ENCODE measurements at places on chromosomes 7 and 10.

GRCh38 chr10:131088619-131089018 lies 222.9 kb downstream of the TCERG1L start:
- no peak for DNase-seq

DNA sequence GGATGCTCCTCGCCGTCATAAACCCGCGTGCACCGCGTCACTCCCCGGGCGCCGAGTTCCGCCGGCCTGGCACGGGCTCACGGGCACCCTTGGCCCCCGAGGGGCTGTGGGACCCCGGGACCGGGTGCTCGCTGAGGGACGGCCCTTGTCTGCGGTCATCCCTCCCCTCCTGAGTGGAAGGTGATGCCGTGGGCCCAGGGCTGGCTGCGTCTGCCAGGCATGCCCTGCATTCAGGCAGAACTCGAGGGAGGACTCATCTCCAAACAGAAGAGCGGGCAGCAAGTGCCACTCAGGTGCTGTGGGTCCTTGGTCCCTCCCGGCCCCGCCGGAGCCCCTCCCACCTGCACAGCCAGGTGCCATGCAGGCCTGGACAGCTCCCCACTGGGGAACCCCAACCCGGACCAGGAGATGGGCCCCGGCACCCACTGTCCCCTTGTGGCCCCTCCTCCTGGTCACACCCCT lies 61.3 kb downstream of the UNCX start:
- DNase-seq, result no peak

DNA sequence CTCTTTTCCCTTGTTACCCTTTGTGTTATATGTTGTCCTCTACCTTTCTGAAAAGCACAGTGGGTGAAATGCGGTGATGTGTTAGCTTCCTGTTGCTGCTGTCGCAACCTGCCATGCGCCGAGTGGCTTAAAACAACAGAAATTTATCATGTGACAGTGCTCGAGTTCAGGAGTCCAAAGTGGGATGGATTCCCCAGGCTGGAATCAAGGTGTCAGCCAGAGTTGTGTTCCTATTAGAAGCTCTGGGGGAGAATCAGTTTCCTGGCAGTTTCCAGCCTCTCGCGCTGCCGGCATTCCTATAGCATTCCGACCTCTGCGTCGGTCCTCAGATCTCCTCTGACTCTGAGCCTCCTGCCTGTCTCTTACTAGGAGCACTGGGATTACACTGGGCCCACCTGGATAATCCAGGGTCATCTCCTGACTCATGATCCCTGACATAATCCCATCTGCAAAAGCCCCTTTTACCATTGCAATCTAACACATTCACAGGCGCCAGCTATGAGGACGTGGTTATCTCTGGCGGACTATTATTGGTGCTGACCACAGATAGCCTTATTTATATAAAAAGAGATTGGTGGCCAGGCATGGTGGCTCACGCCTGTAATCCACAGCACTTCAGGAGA lies 207.5 kb downstream of the CUX1 start:
- DNase-seq, result no peak

DNA sequence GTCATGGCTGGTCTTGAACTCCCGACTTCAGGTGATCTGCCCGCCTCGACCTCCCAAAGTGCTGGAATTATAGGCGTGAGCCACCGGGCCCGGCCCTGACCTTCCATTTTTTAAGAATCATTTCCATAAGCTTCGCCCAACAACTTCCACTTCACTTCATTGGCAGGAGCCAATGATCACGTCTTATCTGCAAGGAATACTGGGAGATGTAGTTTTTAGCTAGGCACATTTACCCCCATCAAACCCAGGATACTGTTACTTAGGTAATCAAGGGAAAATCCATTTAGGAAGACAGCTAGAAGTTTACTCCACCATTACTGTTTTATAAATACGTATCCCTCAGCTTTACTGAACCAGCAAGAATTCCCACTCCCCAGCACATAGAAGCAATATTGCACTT lies 3.4 kb upstream of the CDK13 start:
- DNase-seq, result no peak

DNA sequence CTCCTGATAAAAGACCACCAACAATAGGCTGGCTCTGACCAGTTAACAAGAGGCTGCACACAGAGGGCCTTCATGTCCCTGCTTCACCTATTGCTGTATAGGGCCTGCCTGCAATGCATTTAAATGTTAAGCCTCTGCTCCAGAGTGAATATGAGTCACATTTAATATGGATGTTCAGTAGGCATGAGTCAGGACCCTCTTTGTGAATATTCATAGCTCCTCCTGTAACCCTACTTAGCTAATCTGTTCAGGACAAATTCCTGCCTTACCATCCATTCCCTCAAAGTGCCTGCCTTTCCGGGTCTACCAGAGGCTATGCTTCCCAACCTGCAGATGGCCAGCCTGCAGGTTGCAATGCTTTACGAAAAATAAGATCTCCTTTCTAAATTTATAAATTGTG lies 32.5 kb downstream of the ARHGAP22 start:
- no peak for DNase-seq

- no peak for DNase-seq
These were observed 750.1 kb downstream of the MAGI2 start for GRCh38 chr7:78703391-78703790.

- DNase-seq, result no peak
These were observed 291.7 kb downstream of the ARL4A start for GRCh38 chr7:12979181-12979580.

DNA sequence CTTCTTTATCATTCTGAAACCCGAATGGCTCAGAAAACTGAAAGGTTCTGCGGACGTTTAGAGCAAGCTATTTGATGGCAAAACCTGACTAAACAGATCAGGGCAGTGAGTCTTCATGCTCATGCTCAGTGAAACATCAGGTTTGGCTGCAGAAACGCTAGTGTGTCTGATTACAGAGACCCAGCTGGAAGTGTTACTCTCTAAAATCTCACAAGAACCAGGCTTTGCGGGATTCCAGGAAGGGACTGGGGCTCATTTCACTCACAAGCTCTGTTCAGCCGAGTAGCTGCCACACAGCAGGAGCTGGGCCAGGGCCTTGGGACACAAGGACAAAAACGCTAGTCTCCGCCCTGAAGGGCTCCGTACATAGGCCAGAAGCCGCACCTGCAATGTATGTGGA lies 2.9 kb downstream of the PITRM1 start:
- no peak for DNase-seq

DNA sequence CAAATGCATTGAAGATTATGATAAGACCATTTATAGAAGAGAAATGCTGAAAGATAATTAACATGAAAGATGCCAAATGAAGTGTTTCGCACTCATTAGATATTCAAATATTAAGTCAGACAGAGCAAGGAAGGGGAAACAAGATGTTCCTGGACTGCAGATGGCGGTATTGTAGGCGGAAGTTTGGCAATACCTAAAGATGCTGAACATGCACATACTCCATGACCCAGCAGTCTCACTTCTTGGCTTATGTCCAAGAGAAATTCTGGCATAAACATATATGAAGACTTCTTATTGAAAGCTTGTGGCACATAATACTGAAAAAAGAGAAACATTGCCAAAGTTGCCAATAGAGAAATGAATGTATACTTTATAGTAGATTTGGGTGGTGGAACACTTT lies 325.4 kb upstream of the SEMA3C start:
- DNase-seq, result no peak

DNA sequence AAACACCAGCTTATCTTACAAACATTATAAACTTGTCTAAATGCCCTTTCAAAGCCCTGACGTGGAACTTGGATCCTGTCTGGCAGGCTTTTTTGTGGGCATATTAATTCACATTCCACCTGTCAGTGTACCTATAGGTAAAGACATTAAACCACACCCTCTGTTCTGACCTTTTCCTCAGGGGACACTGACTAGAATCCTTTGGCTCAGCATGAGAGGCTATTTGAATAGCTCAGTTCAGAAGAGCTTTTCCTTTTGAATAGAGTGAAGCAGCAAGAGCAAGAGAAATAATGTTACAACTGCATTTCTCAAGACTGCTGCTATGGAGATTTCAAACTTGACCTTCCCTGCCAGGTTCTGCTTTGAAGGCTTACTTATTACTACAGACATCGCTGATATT lies 76.9 kb downstream of the CYP51A1 start:
- no peak for DNase-seq

DNA sequence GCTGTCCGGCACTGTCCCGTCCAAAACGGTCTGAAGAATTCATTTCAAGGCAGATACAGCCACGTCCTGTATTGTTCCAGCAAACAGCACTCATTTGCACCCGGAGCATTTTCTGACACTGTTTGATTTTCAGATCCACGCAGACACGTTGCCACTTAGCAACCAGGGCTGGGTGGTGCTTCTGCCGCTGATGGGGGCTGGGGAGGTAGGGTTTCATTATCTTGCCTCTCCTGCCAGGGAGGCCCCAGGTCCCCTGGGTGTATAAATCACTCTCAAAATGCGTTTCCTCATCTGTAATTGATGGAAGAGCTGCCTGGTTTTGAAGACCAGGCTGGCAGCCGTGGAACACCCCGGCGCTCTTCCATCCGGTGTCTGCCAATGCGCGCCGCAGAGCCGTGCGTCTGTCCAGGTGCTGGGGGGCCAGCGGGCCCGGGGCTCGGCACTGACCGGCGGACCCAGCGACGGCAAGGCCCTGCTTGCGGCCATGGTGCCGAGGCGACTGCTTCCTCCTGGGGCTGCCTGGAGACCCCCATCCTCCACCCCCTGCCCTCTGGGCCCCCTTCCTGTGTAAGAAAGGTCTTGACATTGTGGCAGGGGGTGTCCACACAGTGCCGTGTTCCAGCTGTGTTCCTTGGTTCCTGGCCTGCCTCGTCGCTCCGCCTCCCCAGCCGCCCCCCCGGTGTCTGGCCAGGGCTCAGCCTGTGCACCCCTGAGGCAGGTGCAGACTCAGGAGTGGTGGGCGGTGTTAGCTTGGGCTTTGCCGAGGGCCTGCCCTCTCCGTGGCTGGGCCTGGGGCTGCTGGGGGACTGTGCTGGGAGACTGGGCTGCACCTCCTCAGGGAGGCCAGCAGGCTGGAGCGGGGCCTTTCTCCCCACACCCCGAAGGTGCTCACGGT lies 16.6 kb downstream of the ADGRA1 start:
- no peak for DNase-seq

GRCh38 chr7:142862351-142862750 lies 7.5 kb downstream of the EPHB6 start:
- DNase-seq, result no peak

- DNase-seq, result no peak
These were observed 32.5 kb upstream of the DAGLB start for GRCh38 chr7:6480323-6480660.

- no peak for DNase-seq
These were observed 179.2 kb upstream of the MBL2 start for GRCh38 chr10:52951824-52952223.

DNA sequence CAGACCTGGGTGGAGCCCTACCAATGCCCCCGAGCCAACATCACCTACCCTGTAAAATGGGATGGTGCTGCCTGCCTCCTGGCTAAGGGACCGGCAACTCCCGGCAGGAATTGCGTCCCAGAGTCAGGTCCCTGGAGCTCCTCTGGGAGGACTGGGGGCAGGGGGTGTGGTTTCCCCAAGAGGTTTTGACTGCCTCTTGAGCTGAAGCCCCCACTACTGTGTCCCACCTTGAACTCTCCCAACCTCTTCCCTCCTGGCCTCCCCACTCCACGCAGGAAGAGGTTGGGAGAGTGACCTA lies 1.3 kb downstream of the SH2B2 start:
- DNase-seq, result no peak

DNA sequence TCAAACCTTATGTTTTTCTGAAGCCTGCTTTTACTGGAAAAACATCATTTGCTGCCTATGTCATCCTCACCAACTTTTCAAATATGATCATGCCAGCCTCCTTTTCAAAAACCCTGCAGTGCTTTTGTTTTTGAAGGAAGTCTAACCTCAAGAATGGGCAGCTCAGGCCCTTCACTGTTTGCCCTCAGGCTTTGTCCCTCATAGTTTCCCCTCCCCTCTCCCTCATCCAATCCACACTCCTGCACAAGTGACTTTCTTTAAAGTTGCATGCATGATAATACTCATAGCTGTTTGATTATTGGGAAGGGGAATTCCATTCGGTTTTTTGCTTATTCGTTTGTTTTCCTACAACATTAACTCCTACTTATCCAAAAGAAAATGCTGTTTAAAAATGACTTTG lies 219.4 kb downstream of the SEMA3E start:
- DNase-seq, result no peak

GRCh38 chr7:95106401-95106800 lies 199.0 kb downstream of the PPP1R9A start:
- DNase-seq, result no peak

- no peak for DNase-seq
These were observed 31.9 kb downstream of the SCRN1 start for GRCh38 chr7:29957521-29958310.

GRCh38 chr10:8037199-8037801 lies 17.2 kb upstream of the GATA3 start:
- DNase-seq, result no peak
